LHCN-M2 (cell line): ENCODE measurements at places on chromosomes 7 and 10. TPM values are rescaled to one million over a fixed set of nuclear protein-coding genes. Genes with fewer than 3 reads are reported as not detected.
A peak's percentile ranks its signal among the peaks of the same experiment; 100 is the strongest.

DNA sequence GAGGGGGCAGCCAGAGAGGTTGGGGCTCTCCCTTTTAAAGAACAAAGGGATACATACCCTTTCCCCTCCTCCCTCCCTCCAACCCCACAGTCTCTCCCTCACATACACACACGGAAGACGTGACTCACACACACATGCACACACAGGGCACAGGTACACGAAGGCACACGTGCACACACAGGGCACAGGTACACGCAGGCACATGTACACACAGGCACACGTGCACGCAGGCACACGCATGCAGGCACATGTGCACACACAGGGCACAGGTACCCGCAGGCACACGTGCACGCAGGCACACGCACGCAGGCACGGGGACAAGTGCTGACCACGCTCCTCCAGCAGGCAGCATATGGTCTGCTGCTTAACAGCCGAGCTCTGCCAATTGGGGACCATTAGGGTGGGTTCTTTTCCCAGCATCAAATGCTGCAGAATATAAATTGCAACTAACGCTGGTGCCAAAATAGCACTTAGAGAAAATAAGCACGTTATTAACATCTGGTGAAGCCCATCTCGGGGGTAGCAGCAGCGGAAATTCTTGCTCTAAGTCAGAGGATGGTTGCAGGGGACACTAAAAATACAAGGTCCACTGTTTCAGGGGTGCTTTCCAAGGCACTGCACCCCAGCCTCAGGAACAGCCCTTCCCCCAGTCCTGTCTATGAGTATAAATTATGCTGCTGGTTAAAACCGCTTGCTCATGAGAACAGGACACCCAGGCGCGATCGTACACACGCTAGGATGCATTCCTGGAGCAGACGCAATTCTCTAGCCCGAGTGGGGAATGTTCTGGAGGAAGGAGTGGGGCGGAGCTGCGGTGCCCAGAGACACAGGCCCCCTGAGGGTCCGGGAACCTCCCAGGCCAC is 55.2 kb upstream of the TNRC18 start:
- DNase-seq = no peak

- peak; percentile 46 for DNase-seq
Measured at GRCh38 chr10:72340510-72341261, 14.0 kb downstream of the DNAJB12 start.

Gene NPTX2
- total RNA-seq = 3,060 and 3,846 TPM in 2 replicates

- no peak for DNase-seq
Measured at GRCh38 chr10:60176925-60177324, 212.8 kb downstream of the ANK3 start.

Gene LBX1
- total RNA-seq = 1.7 TPM in 2 replicates

DNA sequence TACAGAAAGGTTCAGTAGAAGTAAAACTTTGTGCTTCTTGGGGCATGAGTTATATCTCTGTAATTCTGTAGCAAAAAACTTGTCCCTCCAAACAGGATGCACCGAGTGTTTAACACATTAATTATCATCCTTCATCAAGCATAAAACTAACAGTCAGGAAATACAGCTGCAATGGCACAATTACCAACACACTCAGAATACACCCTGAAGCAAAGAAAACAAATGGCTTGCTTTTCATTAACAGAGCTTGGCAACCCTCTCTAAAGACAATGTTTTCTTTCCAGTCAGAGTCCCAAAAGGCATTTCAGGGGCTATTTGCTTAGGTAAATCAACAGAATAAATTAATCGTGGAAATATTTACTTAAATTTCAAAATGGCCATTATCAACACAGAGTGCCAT is 107.7 kb downstream of the ICA1 start:
- DNase-seq = no peak

Gene UTF1
- total RNA-seq = not detected in 2 replicates

Gene KDM7A
- total RNA-seq = 1.1 and 2.1 TPM in 2 replicates

DNA sequence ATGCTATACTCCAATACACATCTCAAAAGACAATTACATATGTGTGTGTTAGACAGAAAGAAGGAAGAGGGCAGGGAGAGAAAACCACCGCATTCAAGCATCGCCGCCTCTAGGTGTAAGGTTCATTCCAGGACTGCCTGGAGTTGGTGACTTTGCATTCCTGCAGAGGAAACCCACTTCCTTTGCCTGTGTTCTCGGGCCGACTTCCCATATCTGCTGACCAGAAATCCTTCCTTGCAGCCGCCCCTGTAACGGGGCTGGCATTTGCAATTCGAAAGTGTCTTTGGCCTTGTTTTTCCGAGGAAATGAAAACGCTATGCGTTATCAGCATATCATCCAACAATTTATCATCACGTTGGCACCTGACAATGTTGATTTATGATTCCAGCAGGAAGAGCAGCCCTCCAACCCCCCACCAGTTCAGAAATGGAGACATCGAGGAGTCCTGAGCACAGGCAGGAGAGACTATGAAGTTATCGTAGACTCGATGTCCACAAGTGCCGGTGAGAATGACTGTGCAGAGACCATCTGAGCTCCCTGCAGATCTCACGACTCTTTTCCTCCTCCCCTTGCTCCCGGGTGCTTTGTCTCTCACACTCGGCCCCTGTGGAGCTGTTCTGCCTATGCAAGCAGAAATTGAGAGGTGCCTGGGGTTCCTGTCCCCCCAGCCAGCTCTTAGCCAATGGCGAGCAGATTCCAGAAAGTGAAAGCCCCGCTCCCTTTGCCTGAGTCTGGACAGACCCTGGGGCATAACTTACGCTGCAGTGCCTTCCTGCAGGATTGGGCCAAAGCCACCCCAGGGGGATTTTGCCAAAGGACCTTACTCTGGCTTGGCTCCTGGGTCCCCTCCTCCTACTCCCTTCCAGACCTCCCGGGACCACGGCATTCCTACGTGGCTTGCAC is 68.9 kb upstream of the FOXK1 start:
- peak; percentile 32 for DNase-seq

GRCh38 chr7:134276951-134277350 is 39.8 kb downstream of the SLC35B4 start:
- no peak for DNase-seq

- no peak for DNase-seq
Measured at GRCh38 chr7:73762659-73762999, 7.4 kb downstream of the CLDN3 start.

- no peak for DNase-seq
Measured at GRCh38 chr10:127210936-127211466, 14.6 kb upstream of the INSYN2A start.

GRCh38 chr10:5504146-5505072 is 5.0 kb upstream of the CALML5 start:
- DNase-seq = no peak

DNA sequence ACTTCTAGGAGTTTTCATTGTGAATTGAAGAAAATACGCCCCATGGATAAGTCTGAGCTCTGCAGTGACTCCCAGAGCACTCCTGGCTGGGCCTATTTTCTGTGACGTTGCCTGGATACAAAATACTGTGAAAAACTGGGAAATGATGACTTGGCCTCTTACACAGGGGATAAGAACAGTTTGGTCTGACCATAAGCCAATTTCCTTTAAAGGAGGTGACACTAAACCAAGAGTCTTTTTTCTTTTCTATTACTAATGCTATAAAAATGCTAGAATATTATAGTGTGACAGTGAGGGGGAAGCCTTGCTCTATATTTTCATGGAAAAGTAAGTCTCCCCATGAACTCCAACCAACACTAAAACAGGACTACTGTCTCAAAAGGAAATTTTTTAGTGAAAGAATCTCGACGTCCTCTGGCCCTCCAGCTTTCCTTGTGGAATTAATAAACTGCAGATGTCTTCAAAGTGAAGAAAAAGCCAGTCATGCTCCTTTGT is 45.5 kb downstream of the MYOF start:
- DNase-seq = peak; percentile 99

GRCh38 chr7:157576415-157576814 is 239.6 kb downstream of the DNAJB6 start:
- DNase-seq = no peak

DNA sequence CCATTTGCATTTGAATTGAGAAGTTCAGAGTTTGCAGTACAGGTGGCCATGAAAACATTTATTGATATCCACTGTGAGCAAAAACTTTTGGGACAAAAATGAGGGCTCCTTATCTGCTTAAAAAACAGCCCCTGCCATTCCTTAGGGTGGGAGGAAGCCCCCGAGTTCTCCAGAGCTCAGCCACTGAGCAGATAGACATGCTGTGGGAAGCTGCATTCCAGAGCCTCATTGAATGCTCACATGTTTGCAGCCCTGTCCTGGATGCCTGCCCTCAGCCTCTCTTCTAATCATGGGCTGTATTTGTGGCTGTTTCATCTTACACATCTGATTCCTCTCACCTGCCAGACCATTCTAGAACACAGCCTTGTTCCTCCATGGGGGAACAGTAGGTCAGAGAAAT is 33.3 kb downstream of the PLPP4 start:
- no peak for DNase-seq

DNA sequence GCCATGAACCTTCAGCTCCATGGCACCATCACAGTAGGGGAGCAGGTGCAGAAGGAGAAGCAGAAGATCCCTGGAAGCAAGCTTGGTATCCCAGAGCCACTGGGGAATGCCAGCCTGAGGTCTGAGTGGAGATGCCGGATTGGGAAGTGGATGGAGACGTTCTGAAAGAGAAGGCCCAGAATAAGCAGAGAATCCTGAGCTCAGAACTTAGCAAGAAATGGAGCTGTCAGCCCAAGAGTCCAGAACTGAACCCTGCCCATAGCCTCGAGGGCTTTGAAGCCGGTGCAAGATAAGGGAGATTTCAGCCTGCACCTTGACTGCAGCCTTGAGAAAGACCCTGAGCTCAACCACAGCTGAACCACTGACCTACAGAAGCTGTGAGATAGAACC is 13.9 kb upstream of the GDF10 start:
- DNase-seq = no peak

Gene SEC24C
- 66.2 and 77.2 TPM in 2 replicates for total RNA-seq
